ENCODE measurements at places on chromosomes 1 and 21.

- DNase-seq: no peak
These were observed 126.8 kb downstream of the PLXNA2 start for GRCh38 chr1:208117409-208117808.

GRCh38 chr1:218164930-218165700 is 120.0 kb upstream of the RRP15 start:
- no peak for DNase-seq

DNA sequence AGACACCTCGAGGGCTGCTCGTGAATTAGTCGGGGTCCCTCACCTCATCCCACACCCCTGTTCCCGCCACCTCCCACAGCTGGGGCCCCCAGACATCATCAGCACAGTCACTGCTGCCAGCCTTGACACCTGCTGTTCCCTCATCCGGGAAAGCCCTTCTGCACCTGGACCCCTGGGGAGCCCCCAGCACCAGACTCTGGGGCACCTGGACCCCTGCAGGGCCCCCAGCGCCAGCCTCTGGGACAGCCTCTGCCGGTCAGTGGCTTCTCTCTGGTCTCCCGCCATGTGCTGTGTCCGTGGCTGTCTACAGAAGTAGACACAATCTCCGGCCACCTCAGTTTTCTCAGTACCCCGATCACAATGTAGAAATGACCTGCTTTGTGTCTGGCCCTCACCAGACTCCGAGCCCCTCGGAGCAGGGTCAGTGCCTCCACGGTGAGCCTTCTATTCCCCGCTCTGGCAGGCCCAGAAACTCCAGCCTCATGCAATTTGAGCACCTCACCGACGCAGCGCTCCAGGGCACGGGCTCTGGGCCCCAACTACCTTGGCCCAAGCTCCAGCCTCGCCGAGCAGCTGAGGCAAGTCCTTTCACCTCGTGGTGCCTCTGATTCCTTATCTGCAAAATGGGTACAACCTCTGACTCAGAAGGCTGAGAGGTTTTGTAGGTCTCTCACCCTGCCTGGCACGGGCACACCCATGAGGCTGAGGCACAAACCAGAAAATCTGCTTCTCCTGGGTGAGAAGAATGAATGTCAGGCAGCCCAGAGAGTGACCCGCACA is 84.7 kb downstream of the RIPK4 start:
- DNase-seq: no peak

GRCh38 chr1:10555635-10556429 is 81.1 kb downstream of the PEX14 start:
- no peak for DNase-seq

DNA sequence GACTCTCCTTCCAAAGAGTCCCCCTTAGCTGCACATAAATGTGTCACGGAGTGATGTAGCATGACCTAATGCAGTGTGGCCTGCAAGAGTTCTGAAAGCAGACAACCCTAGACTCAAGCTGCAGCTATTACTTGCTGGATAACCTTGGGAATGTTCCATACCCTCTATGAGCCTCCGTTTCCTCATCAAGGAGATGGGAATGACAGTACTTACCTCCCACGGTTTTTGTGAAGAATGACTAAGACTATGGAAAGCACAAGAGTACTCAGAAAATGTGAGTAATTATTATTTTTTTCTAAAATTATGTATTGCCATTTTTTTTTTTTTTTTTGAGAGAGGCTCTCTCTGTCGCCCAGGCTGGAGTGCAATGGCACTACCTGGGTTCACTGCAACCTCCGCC is 3.0 kb downstream of the TTC39A start:
- DNase-seq: no peak
